ENCODE measurements at places on chromosomes 2 and 18.

DNA sequence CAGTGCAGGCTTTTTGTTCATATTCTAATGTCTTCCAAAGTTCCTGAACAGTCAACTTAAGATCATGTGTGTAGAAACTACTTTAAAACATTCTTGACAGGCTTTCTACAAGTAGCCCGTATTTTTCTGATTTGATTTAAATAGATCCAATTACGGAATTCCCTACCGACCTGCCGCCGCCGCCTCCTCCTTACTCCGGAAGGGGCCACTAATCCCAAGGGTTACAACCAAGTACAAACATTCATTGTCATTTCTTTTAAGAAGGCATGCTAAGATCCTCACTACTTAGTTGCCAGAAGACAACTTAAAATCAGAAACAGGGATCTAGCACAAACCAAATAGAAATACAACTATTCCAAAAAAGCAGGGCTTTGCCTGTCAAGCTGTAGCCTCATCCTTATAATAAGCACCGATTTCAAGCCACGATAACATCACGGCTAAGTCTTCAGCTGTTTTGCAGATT lies 784 bp downstream of the WDR33 start:
- DNase-seq, result no peak

DNA sequence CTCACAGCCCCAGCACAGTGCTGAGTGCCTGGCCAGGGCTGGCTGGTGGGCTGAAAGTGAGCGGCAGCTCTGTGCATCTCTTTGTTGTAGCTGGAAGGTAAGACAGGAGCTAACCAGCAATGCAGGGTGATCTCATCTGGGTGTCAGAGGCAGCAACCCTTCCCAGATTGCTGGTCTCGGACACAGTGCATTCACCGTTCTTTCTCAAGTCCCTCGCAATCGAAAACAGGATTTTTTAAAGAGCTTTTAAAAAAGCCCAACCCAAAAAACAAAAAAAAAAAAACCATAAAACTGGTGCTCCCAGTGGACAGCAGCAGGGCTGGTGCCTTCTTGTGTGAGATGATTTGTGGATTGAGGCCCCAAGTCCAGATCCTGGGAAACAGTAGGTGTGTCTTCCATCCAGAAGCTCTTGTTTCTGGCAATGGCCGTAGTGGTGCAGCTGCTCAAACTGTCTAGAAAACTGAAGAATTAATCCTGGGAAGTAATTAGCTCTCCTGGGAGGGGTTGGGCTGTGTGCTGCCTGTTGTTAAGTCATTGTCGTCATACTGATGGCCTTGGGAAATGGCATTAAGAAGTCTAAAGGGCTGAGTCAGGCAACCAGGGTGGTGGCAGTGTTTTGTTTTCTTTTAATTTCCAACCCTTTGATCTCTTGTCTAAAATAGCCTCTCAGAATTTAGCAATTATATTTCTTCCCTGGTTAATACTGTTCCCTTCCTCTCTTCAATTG lies 156.7 kb downstream of the KLHL29 start:
- DNase-seq, result no peak

DNA sequence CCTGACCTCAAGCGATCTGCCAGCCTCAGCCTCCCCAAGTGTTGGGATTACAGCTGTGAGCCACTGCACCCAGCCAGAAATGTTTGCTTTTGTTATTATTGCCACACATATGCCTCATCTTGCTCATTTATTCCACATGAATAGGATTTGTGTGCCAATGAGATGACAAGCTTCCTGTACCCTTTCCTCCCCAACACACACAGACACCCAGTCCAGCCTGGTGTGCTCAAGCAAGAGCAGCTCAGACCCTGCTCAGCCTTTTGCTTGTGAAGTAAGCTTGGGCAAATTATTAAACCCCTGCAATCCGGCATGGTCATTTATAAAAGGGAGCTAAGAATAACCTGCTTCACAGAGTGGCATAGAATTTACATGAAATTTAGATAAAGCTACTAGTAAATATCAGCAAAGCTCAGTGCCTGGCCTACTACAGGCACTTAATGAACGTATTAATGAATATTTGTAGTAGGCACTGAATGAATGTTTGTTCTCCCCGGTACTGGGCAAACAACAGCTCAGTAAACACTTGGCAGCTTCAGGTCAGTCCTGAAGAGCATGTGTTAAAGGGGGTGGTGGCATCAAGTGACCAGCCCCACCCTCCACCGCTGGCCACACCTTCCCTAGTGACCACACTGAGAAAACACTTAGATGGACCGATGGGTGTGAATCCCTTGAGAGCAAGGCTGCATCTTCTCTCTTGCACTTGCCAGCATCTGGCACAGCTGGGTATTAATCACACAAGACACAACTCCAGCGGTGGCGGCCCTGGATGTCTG lies 280.2 kb downstream of the SRBD1 start:
- DNase-seq, result no peak

GRCh38 chr2:88707003-88707402 lies 15.5 kb downstream of the RPIA start:
- no peak for DNase-seq
